IMR-90 (cell line): ENCODE measurements at places on chromosomes 16 and 17. TPM values are rescaled to one million over a fixed set of nuclear protein-coding genes. Genes with fewer than 3 reads are reported as not detected.

TSPAN10 gene
- 1.1 and 1.4 TPM in 2 replicates for total RNA-seq

DNA sequence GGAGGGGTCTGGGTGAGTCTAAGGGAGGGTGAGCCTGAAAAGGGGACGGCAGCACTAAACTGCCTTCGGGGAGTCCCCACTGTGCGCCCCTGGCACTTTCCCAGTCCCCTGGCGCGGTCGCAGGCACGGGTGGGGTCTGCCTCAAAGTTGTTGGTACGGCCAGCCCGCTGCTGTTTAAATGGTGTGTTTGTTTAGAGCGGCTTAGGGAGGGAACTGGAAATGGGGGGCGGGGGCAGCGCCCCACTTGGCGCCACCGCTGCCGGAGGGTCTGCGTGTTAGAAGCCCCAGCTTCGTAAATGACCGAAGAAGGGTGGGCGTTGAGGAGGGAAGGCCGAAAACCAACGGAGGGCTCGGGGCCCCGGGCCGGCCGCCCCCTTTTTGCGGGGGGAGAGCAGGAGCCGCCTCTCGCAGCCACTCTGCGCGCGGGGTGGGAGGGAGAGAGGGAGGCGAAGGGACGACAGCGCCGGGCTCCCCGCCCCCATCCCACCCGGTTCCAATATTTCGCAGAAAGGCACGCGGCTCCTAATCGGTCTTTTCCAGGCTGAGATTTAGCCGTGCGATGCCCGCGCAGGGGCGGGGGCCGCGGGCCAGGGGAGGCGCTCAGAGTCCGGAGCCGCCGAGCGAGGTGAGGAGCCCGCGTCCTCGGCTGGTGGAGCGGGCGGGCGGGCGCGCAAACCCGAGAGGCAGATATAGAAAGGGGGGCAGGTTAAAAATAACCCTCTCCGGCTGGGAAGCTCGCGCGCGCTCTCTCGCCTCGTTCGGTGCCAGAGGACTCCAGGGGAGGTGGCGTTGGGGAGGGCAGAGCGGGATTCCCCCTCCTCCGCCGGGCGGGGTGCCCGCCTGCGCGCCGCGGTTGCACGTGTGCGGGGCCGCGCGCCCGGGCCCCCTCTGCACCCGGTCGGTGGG, 54.9 kb downstream of the SREBF1 start:
- peak; percentile 52 for DNase-seq
- H3K36me3 ChIP-seq: peaks cover 2% of the 10 kb centered on the region; the same call in 1 of the 2 replicates
- no peaks in the 10 kb centered on the region for H3K27me3 ChIP-seq
- H3K27ac ChIP-seq: no peak overlapping the region
- H3K4me1 ChIP-seq: peaks cover 46% of the 10 kb centered on the region

DNA sequence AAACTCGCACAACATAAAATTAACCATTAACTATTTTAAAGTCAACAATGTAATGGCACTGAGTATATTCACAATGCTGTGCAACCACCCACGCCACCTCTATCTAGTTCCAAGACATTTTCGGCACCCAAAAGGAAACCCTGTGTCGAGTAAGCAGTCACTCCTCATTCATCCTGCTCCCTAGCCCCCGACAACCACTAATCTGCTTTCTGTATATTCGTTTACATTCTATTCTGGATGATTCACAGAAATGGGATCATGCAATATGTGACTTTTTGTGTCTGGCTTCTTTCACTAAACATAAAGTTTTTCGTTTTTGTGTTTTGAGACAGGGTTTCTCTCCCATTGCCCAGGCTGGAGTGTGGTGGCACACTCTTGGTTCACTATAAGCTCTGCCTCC, 42.2 kb upstream of the HAPSTR1 start:
- no peaks in the 10 kb centered on the region for H3K27me3 ChIP-seq
- H3K4me3 ChIP-seq: no peak overlapping the region
- peak overlapping the region; percentile 79 for H3K27ac ChIP-seq
- H3K36me3 ChIP-seq: no peaks in the 10 kb centered on the region
- DNase-seq: peak; percentile 97

TOP2A gene
- 68.5 and 118 TPM in 2 replicates for total RNA-seq

CD300LF gene
- not detected in 2 replicates for total RNA-seq

GPS1 gene
- total RNA-seq: 177 and 181 TPM in 2 replicates

C16orf92 gene
- total RNA-seq: not detected in 2 replicates

DNA sequence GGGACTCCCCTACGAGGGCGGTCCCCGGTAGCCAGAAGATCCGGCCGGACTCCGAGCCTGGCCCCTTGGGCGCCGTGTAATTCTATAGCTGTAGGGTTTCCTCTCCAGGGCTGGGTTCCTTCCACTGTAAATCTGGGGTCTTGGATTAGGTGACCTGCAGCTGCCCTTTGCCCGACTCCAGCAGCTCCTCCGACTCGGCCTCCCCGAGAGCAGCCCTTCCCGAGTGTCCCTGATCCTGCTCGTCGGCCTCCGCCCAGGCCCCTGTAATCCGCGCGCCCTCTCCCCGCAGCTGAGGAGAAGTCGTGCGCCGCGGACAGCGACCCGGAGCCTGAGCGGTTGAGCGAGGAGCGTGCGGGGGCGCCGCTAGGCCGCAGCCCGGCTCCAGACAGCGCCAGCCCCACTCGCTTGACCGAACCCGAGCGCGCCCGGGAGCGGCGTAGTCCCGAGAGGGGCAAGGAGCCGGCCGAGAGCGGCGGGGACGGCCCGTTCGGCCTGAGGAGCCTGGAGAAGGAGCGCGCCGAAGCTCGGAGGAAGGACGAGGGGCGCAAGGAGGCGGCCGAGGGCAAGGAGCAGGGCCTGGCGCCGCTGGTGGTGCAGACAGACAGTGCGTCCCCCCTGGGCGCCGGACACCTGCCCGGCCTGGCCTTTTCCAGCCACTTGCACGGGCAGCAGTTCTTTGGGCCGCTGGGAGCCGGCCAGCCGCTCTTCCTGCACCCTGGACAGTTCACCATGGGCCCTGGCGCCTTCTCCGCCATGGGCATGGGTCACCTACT, 5.5 kb downstream of the TBX2 start:
- no peaks in the 10 kb centered on the region for H3K27me3 ChIP-seq
- peak; percentile 41 for DNase-seq
- H3K4me3 ChIP-seq: peak overlapping the region; percentile 98
- H3K36me3 ChIP-seq: peaks cover 80% of the 10 kb centered on the region

CLEC18C gene
- total RNA-seq: not detected in 2 replicates

CDH11 gene
- 395 and 601 TPM in 2 replicates for total RNA-seq

SDR42E2 gene
- not detected in 2 replicates for total RNA-seq

GRCh38 chr16:55735120-55735781, 79.5 kb downstream of the SLC6A2 start:
- no peak for DNase-seq
- no peak overlapping the region for H3K27ac ChIP-seq
- H3K4me1 ChIP-seq: no peaks in the 10 kb centered on the region
- H3K4me3 ChIP-seq: no peak overlapping the region

DNA sequence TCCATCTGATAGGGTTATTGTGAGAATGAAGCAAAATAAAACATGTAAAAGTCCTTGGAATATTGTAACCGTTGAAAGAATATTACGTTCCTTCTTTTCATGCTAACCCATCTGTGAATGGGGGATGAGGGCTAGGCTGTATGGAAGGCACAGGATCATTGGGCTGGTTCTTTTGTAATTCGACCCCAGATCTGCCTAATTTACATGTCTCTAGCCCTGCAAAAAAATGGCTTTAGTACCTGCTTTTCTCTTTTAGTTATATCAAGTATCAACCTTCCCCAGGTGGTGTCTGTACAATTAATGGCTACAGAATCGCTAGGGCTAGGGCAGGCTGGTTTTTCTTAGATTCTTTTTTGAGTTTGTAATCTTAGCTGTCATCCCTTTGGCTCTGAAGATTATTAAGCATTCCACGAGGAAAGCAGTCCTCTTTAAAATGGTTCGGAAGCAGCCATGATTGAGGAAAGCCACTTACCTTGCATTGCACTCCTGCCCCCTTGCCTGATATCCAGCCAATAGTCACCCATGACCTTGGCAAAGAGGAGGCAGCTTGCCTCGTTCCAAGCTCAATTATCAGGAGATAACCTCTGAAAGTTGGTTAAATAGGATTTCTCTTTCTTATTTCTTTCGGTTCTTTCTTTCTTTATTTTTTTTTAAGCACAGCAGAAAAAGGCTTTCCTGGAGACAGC, 153.9 kb upstream of the ZKSCAN2 start:
- no peak overlapping the region for H3K4me3 ChIP-seq
- H3K27ac ChIP-seq: no peak overlapping the region
- DNase-seq: no peak
- no peaks in the 10 kb centered on the region for H3K36me3 ChIP-seq

- H3K27ac ChIP-seq: no peak overlapping the region
- no peaks in the 10 kb centered on the region for H3K36me3 ChIP-seq
- H3K4me1 ChIP-seq: no peaks in the 10 kb centered on the region
Measured at GRCh38 chr16:55035029-55035428, 104.4 kb downstream of the IRX5 start.

CCDC154 gene
- under 0.01 TPM in 1 of 2 replicates, not detected in the other for total RNA-seq

- H3K4me3 ChIP-seq: no peak overlapping the region
- no peaks in the 10 kb centered on the region for H3K27me3 ChIP-seq
- no peaks in the 10 kb centered on the region for H3K4me1 ChIP-seq
- no peak overlapping the region for H3K27ac ChIP-seq
- H3K36me3 ChIP-seq: no peaks in the 10 kb centered on the region
Measured at GRCh38 chr17:74532115-74532514, 840 bp upstream of the CD300LB start.

DNA sequence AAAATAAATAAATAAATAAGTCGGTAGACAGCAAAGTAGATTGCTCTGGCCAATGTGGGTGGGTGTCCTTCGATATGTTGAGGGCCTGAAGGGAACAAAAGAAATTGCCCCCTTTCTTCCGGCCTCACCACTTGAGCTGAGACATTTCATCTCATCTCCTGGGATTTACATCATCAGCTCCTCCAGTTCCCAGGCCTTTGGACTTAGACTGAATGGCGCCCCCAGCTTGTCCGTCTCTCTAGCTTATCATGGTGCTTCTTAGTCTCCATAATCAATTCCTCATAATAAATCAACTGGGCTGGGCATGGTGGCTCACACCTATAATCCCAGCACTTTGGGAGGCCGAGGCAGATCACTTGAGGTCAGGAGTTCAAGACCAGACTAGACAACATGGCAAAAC, 13.8 kb upstream of the HAP1 start:
- peaks cover 4% of the 10 kb centered on the region for H3K27me3 ChIP-seq
- H3K27ac ChIP-seq: no peak overlapping the region
- no peak for DNase-seq
- peaks cover 6% of the 10 kb centered on the region; the same call in 1 of the 2 replicates for H3K36me3 ChIP-seq
- H3K4me3 ChIP-seq: no peak overlapping the region
- H3K4me1 ChIP-seq: no peaks in the 10 kb centered on the region

ACAP1 gene
- under 0.01 and 0.83 TPM in 2 replicates for total RNA-seq

CEP112 gene
- 3.6 and 5.6 TPM in 2 replicates for total RNA-seq

GRCh38 chr16:65309354-65309753, 187.5 kb upstream of the CDH11 start:
- H3K36me3 ChIP-seq: no peaks in the 10 kb centered on the region
- no peak for DNase-seq

DNA sequence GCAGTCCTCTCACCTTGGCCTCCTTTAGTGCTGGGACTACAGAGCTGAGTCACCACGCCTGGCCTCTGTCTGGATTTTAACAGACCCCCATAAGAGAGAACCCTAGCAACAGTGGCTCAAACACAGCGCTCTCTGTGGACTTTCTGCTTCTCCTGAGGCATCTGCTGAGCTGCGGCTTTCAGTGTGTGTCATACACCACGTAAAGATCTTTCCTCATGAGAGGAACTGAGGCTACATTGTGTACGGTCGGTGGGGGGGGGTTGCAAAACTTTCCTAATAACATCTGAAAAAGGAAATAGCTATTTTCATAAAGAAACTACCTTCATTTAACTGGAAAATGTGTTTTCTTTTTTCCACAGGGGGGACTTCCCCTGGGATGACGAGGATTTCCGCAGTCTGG, 32.9 kb downstream of the DEF8 start:
- H3K4me3 ChIP-seq: no peak overlapping the region
- H3K4me1 ChIP-seq: no peaks in the 10 kb centered on the region
- no peak overlapping the region for H3K27ac ChIP-seq

DNA sequence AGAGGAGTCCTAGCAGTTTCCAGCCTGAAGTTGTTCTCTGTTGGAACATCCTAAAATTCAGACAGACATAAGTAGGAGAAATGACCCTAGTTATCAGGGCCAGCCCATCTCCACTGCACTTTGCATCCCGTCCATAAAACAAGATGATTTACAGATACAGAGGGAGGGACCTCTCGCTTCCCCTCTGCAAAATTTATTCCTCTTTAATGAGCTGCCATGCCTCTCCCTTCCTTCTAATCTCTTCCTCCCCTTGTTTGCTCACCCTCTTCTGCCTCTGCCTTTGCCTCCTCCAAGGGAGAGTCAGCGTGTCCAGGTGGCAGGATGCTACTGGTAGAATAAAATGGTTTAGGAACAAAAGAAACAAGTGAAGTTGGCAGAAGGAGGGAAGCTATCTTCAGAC, 351.3 kb downstream of the SOX9 start:
- H3K4me1 ChIP-seq: peaks cover 2% of the 10 kb centered on the region; the same call in 1 of the 2 replicates
- DNase-seq: no peak
- H3K27ac ChIP-seq: no peak overlapping the region
- H3K4me3 ChIP-seq: no peak overlapping the region

DNA sequence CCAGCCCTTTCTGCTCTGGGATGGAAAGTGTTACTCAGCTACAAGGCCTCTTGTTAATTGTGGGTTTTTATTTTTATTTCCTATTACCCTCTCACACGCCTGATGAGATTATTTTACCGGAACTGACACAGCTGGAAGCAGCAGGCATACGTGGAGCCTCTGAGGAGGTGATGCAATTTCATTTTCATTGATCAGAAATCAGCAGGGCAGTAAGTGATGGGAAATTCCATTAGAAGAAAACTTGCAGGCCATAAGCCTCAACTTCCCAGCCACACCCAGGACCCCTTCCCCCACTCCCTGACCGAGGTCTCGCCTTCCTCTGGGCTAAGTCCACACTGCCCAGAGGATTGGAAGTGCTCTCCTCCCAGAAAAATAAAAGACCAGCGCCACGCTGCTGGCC, 69.7 kb downstream of the ZFHX3 start:
- H3K4me3 ChIP-seq: no peak overlapping the region
- H3K27ac ChIP-seq: no peak overlapping the region
- DNase-seq: no peak
- no peaks in the 10 kb centered on the region; the same call in 1 of the 2 replicates for H3K36me3 ChIP-seq
- H3K27me3 ChIP-seq: no peaks in the 10 kb centered on the region

DNA sequence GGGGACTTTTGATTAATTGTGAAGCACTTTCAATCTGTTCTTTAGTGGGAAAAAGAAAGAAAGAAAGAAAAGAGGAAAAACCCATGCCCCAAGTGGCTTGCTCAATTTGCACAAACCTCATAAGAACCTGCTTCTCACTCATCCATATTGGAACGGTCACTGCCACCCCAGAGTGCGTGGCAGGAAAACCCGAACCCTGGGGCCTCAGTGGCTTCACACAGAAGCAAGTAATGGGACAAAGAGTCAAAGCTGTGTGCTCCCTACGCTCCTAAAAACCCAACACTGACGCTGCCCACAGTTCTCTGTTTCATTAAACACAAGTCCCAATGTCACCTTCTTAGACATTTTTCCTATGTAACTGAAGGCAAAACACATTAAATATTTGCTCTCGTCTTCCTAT, 1.2 kb downstream of the SLC6A4 start:
- peaks cover 5% of the 10 kb centered on the region; the same call in 1 of the 2 replicates for H3K4me1 ChIP-seq
- H3K4me3 ChIP-seq: no peak overlapping the region
- H3K27me3 ChIP-seq: peaks cover 77% of the 10 kb centered on the region
- no peak overlapping the region for H3K27ac ChIP-seq
- no peak for DNase-seq
